Effector CD8-positive, alpha-beta T cell (primary cell): ENCODE measurements at places on chromosomes 3 and 15.

DNA sequence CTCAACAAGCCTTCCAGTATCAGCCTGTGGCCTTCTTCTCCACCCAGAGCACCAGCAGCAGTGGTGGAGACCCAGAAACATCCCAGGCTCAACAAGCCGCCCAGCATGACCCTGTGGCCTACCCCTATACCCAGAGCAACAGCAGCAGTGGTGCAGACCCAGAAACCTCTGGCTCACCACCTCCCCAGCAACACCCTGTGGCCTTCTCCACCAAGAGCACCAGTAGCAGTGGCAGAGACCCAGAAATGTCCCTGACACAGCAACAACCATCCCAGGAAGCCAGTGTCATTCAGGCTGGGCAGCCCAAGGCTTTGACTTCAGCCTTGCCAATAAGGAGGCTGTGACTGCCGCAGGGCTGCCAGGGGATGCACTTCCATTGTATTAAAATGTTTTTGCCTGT is 16.3 kb upstream of the EMC3 start:
- no peak for DNase-seq

DNA sequence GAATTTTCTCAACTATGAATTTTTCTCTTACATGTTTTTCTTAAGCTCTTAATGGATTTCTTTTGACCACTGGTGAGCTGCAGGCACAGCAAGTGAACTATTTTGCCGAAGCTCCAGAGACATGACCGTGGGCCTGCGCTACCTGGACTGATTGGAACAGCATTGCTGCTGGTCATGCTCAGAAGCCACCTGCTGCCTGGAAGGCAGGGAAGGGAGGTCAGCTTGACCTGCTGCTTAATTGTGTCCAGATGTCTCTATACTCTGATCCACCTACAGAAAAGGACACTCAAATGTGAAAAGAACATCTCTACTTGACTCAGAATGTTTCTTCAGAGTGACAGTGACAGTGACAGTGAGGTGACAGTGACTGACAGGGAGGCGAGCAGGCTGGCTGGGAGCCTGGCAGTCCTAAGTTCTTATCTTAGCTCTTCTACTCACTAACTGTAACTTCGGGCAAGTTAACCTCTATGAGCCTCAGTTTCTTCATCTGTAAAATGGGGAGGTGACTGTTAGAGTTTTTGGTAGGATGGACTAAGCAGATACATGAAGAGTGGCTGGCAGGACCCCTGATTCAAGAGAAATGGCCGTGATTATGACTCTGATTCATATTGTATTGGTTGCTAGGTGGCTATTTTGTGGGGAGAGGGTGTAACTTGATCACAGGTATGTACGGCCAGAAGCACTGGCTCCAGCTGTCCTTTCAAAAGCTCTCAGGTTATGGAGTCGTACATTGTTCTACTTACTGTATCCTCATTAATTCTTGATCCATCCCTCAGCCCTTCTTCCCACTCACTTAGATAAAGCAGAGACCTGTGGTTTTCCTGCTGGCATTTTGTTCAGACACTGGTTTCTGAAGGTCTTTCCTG is 54.8 kb upstream of the DLG1 start:
- no peak for DNase-seq

- DNase-seq, result no peak
These were observed 417.4 kb downstream of the PLCL2 start for GRCh38 chr3:17302170-17302569.

GRCh38 chr3:94114666-94115065 is 51.8 kb downstream of the NSUN3 start:
- no peak for DNase-seq

- no peak for DNase-seq
These were observed 24.8 kb upstream of the BOC start for GRCh38 chr3:113186566-113186965.

DNA sequence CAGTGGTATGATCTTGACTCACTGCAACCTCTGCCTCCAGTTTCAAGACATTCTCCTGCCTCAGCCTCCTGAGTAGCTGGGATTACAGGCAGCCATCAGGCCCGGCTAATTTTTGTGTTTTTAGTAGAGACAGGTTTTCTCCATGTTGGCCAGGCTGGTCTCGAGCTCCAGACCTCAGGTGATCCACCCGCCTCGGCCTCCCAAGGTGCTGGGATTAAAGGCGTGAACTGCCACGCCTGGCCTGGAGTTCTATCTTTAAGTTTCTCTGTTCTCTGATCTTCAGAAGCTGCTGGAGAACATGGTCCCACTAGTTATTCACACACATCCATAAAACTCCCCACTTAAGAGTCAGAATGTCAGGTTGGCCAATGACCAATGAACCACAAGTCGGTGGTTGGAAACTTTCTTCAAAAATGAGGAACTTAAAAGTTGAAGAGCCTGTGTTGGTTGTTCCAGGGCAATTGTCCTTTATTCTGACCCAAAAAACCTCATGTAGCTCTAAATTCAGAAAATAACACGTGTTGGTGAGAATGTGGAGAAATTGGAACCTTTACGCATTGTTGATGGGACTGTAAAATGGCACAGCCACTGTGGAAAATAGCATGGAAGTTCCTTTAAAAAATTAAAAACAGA is 55.9 kb upstream of the PIK3CB start:
- no peak for DNase-seq

DNA sequence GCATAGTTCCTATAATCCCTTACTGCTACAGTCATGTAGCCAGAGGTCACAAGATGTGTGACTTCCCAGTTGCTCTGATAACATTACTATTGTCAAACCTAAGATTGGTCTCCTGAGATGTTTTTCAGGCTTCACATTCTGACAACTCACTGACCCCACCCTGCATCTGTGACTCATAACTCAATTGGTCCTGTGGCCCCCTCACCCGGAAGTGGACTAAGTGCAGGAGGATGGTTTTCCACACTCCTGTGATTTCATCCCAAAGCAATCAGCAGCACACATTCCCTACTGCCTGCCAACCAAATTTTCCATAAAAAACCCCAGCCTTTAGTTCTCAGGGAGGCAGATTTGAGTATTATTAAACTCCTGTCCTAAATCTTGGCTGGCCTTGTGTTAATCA is 564.9 kb upstream of the ZNF385D start:
- no peak for DNase-seq

DNA sequence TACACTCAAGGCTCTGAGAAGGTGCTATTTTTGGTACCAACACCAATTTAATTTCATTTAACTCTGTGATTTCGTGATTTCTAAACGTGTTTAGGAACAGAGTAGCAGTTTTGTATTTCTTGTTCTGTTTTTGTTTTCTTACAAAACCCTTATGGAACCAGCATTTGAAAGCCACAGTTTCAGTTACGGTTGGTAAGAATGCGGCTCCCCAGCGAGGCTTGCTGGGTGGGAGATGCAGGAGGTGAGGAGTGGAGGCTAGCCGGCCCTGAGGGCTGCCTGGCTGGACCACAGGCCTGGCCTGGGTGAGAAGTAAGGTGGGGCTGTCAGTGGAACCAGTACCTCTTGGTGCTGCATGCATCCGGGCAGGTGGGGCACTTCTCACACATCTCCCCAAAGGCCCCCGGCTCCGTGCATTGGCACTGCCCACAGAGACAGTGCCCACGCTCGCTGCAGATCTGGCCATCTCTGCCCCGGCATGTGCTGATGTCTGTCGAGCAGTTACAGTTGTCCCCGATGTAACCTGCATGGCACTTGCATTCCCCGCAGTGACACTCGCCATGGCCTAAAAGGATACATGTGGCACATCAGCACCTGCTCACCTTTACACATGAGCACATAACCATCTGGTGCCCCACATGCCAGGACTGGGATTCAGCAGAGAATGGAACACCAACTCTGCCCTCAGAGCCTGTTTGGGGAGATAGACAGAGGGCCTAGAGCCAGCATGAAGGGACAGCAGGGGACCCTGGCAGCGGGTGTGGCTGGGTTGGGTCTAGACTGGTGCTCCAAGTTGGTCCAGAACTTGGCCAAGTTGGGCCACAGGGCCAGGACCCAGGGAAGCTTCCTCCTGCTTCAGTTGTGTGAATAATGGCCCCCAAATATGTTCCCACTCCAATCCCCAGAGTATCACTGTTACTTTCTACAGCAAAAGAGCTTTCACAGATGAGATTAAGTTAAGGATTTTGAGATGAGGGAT is 43.4 kb downstream of the UMPS start:
- no peak for DNase-seq

DNA sequence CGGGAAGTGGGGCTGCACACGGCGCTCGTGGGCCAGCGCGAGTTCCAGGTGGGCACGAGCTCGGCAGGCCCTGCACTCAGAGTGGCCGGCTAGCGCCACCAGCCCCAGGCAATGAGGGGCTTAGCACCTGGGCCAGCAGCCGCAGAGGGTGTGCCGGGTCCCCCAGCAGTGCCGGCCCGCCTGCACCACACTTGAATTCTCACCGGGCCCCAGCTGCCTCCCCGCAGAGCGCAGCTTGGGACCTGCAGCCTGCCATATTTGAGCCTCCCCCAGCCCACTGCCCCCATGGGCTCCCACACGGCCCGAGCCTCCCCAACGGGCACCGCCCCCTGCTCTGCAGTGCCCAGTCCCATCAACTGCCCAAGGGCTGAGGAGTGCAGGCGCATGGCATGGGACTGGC is 87.5 kb downstream of the CHCHD4 start:
- DNase-seq, result no peak

GRCh38 chr15:39517122-39517855 is 63.6 kb upstream of the THBS1 start:
- no peak for DNase-seq

DNA sequence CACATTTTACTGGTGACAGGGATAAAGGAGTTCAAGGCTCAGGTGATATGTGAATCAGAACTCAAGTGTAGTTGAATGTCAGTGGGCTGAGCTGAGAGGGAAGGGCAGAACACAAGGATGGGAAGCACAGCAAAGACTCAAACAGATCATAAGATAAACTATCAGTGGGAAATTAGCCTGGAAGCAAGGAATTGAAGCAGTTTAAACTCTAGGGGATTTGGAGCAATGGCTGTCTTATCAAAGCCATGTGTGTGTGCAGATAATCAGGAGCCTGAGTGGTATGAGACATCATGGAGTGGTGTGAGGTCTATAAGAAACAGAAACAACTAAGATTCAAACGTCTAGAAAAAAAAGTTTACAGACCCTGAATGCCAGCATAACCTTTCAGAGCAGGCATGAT is 634.6 kb downstream of the AGBL1 start:
- DNase-seq, result no peak

- no peak for DNase-seq
These were observed 3.1 kb downstream of the CMC1 start for GRCh38 chr3:28244491-28244890.

DNA sequence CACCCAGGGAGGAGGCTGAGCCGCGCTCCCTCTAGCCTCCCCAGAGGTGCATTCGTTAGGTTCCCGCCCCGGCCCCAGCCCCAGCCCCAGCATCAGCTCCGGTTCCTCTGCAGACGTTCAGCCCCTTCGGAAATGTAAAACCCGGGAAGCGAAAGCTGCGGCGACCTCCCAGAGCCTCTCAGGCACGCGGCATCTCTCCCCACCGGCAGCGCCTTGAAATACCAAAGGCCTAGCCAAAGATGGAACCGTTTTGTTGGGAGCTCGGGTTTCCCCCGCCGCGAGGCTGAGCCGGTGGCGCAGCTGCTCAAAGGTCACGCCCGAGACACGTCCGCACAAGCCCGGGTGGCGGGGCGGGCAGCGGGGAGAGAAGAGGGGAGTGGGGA is 77.8 kb upstream of the HES1 start:
- no peak for DNase-seq

DNA sequence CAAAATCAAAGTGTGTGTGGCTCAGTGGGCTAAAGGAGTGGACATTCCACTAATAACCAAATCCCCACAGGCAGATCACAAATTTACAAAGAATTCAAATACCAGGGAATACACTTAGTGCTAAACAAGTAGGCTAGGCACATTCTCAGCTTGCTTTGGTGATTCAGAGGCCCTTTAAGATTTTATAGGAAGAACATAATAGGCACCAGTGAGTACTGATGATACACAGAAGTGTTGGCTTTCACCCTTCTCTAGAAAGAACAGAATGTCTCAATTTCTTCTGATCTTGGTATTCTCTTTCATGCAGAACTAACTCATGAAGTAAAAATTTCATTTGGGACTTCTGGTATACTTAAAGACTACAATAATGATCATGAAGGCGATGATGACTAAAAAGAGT is 55.0 kb downstream of the POLR2M start:
- no peak for DNase-seq

- no peak for DNase-seq
These were observed 72.0 kb downstream of the HCN4 start for GRCh38 chr15:73296609-73297353.

- DNase-seq, result no peak
These were observed 28.5 kb upstream of the LCTL start for GRCh38 chr15:66594344-66594743.

GRCh38 chr3:129211772-129212171 is 28.1 kb upstream of the CNBP start:
- DNase-seq, result no peak

GRCh38 chr15:57019496-57020160 is 101.2 kb downstream of the TCF12 start:
- DNase-seq, result no peak

DNA sequence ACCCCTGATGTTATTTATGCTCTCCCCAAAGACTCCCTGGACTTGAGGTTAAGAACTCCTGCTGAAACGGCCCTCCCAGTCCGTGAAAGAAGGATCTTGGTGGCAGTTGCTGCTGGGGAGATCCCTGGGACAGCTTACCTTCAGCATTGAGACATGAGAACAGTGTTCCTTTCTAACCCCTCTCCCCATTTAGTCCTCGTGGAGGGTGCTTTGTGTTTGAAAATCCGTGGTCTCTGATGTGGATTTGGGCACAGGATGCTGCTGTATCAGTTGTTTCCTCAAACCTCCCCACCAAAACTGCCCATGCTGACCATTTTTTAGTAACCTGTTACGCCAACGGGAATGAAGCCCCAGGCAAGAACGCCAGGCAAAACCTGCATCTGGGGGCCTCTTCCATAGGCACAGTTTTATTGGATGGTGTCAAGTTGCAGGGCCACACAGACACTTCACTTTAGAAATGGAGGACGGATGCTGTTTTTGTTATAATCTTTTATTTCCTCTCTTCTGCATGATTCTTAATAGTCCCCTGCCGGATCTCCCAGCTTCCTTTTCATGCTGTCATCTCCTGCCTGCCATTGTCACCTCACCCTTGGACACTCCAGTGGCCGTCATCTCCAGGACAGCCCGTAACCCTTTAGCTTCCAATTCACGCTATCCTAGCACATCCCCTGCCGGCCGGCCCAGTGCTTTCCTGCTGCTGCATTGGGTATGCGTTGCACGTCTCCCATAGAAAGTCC is 31.7 kb upstream of the CEMIP start:
- no peak for DNase-seq

- DNase-seq, result no peak
These were observed 92.6 kb downstream of the CHDH start for GRCh38 chr3:53753518-53754183.

- no peak for DNase-seq
These were observed 21.9 kb downstream of the PRKCD start for GRCh38 chr3:53182764-53183355.

- DNase-seq, result no peak
These were observed 3.0 kb upstream of the NCKIPSD start for GRCh38 chr3:48688737-48689075.

- DNase-seq, result no peak
These were observed 8.9 kb downstream of the PEAK1 start for GRCh38 chr15:77410701-77411618.

DNA sequence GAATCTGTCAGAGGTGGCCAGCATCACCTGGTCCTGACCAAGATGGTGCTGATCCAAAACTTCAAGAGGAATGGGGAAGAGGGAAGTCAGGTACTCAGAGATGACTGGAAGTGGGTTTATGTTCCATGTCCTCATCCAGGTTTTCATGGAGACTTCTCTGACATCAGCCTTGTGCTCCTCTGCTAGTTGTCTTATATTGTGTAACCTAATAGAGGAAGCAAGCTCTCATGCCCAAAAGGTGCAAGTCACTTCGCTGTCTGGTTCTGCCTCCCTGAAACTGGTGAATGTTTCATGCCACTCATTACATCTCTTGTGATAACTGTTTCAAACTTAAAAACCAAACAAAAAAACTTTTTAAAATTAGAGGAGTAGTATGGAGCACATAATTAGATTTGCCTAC is 127.2 kb upstream of the MANF start:
- no peak for DNase-seq
